CD4-positive, alpha-beta T cell treated with Interleukin-2 at 100 ng/mL for 4 hours (primary cell): ENCODE measurements at places on chromosomes 6 and 20.

GRCh38 chr20:23147964-23148730, 62.0 kb upstream of the CD93 start:
- DNase-seq = no peak

- DNase-seq = no peak
Measured at GRCh38 chr6:136763716-136764516, 28.4 kb downstream of the MAP3K5 start.

GRCh38 chr6:129717277-129717676, 7.3 kb upstream of the ARHGAP18 start:
- no peak for DNase-seq

GRCh38 chr6:81063891-81064290, 688.6 kb downstream of the TENT5A start:
- no peak for DNase-seq

DNA sequence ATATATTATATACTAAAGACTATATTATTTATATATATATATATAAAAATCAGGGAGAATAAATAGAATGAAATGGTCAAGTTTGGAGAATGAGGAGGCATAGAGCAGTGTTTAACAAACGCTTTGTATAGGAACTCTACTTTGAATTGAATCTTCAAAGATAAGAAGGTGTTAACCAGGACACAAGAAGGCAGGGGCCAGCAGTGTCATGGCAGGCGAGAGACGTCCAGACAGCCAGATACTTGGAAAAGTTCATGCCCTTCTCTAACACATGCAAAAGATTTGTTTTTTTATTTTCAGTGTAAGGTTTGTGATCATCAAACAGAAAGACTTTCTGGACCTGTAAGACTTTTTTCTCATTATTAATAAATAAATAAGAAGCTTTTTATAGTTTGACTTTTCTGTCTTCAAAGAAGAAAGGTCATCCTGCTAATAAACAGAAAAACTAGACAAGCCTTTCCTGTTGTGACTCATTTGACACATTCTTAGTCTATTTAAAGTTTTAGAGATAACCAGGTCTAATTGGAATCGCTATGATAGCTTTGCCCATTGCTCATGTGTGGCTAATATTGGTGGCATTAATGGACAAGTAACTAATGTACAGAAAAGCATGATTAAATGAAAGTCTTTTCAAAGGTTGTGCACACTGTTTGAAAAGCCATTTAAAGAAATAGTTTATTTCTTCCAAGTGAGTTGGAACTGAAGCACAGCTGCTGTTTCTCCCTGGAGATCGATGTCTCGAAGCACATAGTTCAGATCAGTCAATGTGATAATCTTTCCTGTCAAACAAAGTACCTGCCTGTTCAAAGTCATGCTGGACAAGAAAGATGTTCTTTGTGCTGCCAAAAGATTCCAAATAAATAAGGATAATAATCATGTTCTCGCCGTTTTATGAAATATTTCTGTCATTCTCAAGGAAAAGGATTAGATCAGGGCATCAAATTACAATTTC, 420.4 kb upstream of the OPRM1 start:
- DNase-seq = no peak

GRCh38 chr6:126672649-126673048, 332.7 kb downstream of the CENPW start:
- DNase-seq = no peak

- DNase-seq = no peak
Measured at GRCh38 chr6:78864957-78865356, 2.4 kb upstream of the IRAK1BP1 start.

DNA sequence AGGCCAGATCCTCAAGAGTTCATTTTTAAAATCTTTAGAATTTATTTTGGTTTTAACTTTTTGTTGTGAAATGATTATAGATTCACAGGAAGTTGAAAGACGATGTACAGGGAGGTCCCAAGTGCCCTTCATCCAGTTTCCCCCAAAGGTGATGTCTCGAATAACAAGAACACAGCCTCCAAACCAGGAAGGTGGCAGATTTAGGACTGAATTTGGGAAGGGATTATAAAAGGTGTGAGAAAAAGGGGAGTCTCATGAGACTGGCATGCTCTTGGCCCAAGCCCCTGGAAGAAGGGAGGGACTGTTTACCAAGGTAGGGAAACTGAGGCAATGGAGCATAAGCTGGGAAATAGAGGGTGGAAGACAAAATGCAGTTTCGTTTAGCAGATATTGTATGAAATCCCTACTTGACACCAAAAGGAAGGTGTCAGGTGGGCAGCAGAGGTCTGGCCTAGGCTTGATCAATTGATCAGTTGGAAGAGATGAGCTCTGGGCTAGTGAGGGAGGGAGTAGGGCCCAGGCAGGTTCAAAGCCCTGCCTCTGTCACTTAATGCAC, 81.2 kb downstream of the BMP7 start:
- DNase-seq = no peak

- DNase-seq = peak; percentile 61
Measured at GRCh38 chr6:143940011-143940597, 68.0 kb downstream of the PLAGL1 start.

- DNase-seq = no peak
Measured at GRCh38 chr6:33323623-33323948, 6.0 kb upstream of the ZBTB22 start.

- peak; percentile 81 for DNase-seq
Measured at GRCh38 chr6:170271771-170272314, 19.0 kb downstream of the DLL1 start.

DNA sequence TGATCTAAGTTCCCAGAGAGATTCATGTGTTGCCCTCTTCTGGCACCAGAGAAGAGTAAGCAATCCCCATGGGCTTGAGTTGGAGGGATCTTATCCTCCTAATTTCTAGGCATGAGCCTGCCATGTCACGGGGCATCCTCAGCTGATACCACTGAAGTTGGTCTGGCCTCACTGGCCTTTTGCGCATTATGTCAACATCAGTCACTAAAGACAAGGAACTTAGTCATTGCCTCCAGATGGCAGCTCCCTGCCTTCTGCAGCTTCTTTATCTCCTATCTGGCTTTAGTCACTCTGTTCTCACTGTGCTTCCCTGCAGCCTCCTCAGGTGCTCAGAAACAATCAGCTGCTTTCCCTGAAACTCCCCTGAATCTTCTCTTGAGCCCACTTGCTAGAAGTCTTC, 312.2 kb downstream of the ADGRG6 start:
- no peak for DNase-seq

- DNase-seq = no peak
Measured at GRCh38 chr6:56690519-56691285, 48.0 kb upstream of the DST start.

DNA sequence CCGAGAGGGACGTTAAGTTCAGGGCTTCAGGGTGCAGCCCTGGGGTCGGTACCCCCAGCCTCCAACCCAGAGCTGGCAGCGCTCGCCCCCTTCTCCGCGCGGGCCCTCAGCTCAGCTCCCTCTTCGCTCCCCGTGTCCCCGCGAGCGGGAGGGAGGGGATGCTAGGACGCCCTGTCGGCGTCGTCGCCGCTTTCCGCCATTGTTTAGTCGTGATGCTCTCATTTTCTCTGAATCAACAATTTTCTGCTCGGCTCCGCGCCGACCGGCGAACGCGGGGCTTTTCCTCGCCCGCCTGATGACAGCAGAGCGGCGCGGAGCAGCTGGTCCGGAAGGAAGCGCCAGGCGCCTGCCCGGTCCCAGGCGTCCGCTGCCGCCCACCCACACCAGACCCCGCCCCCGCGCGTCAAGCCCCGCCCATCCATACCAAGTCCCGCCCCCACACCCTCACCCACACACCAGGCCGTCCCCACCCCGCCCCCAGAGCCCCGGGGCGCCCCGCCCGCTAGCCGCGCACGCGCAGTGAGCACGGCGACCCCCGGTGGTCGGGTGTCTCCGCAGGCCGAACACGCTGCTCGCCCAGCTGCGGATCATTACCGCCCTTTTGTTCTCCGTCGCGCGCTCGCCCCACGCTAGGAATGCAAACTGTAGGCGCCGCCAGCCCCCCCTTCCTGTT, 50.1 kb upstream of the SLC32A1 start:
- peak; percentile 51 for DNase-seq

- no peak for DNase-seq
Measured at GRCh38 chr6:34904990-34905613, 16.0 kb downstream of the ANKS1A start.

- no peak for DNase-seq
Measured at GRCh38 chr20:24836041-24836533, 113.0 kb upstream of the CST7 start.

DNA sequence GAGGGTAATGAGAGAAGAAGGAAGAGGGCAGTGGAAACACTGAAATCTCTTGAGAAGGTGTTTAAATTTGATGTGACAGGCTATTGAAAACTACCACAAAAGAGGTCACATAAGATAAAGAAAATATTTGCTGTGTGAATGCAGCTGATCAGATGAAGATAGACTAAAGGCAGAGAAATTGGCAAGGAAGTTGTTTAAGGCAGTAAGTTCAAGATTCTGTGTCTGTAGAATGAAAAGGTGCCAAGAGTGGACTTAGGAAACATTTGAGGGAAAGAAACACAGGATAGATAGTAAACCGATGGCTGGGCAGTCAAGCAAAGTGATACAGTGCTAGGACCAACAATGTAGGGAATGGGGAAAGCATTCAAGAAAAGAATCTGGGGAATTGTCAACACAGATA, 332.3 kb upstream of the MARCKS start:
- DNase-seq = no peak

GRCh38 chr20:31603822-31604566, 1.1 kb upstream of the ID1 start:
- peak; percentile 78 for DNase-seq

DNA sequence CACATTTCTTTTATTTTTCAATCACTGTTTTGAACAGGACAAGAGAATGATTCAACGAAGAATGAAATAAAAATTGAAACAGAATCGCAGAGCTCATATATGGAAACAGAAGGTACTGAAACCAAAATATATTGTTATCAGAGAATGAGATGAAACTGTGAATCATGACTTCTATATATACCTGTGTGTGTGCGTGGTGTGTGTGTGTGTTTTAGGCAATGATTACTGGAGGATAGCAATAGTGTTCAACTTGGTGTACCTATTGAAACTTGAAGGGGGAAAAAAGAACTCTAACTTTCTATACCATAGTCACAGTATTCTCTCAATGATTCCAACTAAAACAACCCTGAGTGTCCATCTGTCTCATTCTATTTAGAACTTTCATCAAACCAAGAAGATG, 586.6 kb downstream of the KIF16B start:
- DNase-seq = no peak

- DNase-seq = peak; percentile 15
Measured at GRCh38 chr6:107115695-107116327, 496 bp upstream of the BEND3 start.

DNA sequence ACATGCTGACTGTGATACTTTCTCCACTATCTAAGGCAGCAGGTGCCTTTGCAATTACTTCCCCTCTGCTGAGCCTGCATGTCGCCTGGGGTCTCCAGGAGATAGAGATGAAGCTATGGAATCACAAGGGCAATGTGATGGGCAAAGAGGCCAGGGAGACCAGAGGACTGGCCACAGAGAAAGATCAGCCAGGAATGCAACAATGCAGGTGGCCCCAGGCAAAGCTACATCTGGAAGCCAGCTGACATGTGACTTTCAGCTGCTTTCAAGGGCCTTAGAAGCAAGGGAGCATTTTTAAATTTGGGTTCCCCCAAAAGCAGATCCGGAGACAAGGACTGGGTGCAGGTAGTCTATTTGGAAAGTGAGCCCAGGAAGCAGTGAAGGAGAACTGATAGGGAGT, 107.9 kb upstream of the SRSF6 start:
- no peak for DNase-seq

- DNase-seq = no peak
Measured at GRCh38 chr6:87212596-87212995, 57.2 kb downstream of the ZNF292 start.

DNA sequence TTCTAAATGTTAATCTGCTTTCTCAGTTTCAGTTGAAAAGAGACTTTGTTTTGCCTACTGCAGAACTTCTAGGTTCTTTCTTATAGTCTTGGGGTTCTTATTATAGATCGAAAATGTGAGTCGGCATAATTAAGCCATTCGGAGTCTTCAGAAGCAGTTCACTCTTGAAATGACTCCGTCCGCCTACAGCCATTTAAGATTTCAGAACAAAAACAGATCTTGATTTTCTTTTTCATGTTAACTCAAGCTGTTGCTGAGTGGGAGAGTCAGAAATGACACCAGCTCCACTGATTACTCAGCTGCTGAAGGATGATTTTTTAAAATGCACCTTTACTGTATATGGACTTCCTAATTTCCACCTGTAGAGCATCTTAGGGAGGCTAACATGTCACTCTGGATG, 15.9 kb downstream of the PRDM1 start:
- DNase-seq = no peak

DNA sequence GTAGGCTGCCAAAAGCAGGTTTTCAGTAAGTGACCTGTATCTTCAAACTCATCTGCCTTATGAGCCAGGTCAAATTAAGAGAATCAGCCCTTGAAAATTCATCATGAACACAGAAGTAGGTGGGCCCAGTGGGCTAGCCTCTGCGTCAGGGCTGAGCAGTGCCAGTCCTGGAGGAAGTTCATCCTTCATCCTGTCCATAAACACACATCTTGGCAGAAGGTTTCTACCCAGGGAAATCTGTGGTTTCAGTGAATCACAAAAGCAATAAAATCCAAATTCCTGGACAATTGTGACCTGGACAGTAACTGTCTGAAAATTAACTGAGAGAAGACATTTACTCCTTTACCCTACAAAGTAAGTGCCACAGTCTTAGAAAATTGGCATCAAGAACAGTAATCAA, 72.4 kb downstream of the ATG5 start:
- no peak for DNase-seq

- DNase-seq = peak; percentile 44
Measured at GRCh38 chr20:26208296-26209091, 511.8 kb upstream of the ZNF337 start.
